Astrocyte (in vitro differentiated cells and primary cell): ENCODE measurements at places on chromosomes 16 and 17.

- DNase-seq, result no peak
Observed at GRCh38 chr16:9027070-9027799, 63.5 kb upstream of the USP7 start.

GRCh38 chr17:16199093-16199492 lies 16.2 kb downstream of the NCOR1 start:
- no peak for DNase-seq

DNA sequence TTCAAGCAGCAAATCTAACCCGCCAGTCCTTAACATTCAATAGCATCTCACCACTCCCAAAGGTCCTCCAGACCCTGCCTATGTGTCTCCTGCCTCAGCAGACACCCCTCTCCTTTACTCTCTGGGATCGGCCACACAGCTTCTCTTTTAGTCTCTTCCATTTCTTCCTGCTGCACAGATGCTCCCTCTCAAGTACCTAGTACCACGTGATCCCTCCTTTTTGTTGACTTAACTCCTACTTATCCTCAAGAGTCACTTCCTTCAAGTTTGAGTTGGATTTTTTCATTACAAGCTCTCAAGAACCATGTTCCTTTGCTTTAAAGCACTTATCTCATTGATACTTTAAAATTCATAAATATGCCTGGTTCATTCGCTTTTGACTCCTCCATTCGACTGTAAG lies 24.9 kb downstream of the AMFR start:
- DNase-seq, result peak; percentile 32

- DNase-seq, result no peak
Observed at GRCh38 chr16:66164581-66165247, 201.8 kb upstream of the CDH5 start.

DNA sequence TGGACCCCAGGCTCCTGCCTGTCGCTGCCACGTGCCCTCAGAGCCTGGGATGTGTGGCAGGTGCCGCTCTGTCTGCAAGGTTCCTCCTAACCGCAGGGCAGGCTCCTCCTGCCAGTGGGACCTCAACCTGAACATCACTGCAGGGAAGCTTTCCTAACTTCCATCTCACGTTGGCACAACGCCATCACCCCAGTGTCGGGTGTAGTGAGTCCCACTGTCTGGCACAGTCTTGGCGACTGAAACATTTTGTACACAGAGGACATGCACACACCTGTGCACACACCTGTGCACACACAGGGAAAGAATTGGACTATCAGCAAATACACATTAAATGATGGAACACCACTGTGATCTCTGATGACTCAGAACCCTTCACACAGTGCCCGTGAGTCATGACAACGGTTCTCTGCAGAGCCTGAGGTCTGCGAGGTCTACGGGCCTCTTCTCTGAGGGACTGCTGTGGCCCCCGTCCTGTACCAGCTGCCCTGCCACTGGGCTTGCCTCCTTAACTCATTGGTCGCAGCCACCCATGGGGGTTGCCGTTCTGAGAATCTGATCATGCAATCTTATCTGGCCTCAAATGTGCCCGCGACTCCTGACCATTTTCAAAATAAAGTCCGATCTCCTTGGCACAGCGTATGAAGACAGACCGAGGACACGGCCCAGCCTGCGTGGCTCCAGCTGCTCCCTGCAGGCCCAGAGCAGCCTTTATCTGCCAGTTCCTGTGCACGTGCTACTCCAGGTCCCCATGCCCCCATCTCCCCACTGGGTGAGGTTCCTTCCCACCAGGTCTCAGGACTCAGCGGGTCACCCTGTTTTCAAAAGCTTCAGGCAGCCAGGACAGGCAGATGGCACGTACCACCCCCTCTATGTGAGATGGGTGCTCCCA lies 7.6 kb downstream of the CCDC57 start:
- peak; percentile 72 for DNase-seq

DNA sequence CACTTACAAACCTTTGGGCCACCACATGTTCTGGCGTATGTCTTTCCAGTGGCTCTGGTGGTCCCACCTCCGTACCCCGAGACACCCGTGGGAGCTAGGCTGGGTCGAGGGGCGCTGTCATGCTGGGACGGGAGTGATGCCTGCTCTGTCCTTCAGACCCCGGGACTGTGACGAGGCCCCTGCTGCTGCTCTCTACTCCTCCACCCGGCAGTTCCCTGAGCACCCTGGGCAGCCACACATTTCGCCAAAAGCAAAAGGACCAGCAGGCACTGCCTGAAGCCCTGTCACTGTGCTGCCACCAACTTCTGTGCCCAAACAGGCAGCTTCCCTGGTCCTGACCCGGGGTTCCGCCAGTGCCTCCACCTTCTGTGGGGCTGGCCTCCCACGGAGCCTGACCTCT lies 15.5 kb downstream of the DOC2B start:
- no peak for DNase-seq

DNA sequence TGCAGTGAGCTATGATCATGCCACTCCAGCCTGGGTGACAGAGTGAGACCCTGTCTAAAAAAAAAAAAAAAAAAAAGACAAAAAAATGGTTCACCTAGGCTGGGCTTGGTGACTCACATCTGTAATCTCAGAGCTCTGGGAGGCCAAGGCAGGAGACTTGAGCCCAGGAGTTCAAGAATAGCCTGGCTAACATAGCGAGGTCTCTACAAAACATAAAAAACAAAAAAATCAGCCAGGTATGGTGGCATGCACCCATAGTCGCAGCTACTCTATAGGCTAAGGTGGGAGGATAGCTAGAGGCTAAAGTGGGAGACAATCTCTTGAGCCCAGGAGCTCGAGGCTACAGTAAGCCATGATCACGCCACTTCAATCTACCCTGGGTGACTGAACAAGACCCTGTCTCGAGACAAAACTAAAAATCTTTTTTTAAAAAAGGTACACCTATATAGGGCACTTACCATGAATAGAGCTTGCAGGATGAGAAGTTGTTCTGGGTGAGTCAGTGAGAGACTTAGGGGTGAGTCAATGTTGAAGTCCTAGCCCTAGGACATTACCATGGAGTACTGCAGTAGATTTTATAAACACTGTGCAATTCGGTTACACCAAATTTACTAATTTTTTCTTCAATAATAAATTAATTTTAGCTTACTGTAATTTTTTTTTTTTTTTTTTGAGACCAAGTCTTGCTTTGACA lies 19.0 kb downstream of the USP32 start:
- DNase-seq, result peak; percentile 80

DNA sequence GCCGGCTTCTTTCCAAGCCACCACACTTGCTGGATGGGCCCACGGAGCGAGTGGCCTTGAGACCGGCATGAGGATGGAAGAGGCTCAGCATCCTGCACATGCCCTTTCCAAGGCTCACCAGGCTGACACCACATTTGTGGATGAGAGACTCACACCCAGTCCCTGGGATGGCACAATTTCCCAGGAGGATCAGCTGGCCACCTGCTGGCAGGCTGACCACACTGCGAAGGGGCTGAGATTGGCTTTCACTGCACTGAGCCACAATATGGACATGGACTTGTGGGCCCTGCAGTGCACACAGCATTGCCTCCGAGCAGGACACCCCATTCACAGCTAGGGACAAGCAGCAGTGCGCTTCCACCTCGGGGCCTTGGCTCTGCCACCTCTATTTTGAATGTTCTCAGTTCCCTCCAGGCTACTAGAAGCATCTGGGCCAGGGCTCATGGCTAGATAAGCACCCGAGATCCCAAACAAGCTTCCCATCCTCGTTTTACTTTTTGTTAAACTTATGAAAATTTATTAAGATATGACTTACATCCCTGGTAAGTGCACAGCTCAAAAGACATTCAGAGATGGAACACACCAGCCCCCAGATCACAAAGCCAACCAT lies 25.3 kb upstream of the KSR1 start:
- no peak for DNase-seq

DNA sequence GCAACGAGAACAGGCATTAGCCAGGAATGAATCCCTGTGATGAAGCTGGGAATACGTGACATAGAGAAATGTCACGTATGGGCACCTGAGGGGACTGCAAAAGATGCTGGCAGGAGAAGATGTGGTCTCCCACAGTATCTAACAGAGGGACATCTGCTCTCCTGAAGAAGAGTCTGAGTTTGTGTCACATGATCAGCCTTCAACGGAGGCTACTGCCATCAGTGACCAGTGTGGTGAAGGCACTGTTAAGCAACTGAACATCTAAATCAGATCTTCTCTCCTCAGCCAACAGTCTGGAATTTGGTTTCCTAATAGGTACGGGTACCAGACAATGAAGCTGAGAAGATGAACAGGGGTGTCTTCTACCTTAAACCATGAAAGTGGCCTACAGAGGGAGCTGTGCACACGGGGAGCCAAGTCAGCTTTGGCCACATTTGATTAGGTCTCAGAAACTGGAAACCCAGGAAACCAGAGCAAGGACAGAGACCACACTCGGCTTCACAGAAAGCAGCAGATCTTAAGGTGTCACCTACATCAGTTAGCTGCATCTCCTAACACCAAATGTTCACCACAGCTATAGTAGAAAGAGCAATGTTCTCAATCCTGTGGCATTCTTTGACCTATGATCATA lies 41.8 kb downstream of the BRD7 start:
- DNase-seq, result no peak

- DNase-seq, result no peak
Observed at GRCh38 chr17:1398931-1399678, 917 bp downstream of the YWHAE start.

DNA sequence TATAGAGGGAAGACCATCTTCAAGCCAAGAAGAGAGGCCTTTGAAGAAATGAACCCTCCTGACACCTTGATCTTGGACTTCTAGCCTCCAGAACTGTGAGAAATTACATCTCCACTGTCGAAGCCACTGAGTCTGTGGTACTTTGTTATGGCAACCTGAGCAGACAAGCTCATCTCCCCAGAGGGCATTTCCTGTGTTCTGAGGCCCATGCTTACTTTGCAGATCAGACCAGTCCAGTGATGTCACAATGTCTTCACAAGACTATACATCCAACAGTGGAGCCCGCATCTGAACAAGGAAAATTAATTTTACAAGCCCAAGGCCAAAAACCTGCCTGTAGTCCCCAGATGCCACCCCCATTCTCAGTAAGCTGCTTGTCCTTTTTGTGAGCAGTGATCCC lies 14.8 kb upstream of the C17orf113 start:
- DNase-seq, result no peak

DNA sequence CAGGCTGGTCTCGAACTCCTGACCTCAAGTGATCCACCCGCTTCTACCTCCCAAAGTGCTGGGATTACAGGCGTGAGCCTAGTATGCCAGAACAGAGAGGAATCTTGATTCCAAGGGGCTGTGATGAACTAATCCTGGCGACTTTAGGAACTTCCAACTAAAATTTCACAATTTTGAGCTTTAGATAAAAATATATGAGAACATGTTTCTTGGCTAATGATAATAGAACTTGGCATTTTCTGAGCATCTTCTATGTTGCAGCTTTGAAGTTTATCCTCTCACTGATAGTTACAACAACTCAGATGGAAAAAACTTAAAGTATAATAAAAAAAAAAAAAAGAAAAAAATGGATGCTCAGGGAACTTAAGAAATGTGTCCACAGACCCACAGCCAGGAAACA lies 69.8 kb upstream of the WSCD1 start:
- no peak for DNase-seq

DNA sequence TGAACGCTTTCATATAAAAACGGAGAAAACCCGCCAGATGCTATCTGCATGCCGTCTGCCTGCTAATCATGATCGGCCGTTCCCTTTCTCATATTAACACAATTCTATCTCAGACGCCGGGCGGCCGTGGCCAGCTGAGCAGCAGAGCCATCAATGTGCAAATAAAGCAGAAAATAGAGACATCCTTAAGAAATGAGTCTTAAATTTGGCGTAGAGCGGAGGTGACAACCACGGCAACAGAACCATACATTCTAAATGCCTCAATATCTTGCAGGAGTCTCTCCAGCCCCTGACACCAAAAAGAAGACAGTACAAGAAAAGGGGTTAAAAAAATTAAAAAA lies 2.7 kb upstream of the IRX5 start:
- no peak for DNase-seq

DNA sequence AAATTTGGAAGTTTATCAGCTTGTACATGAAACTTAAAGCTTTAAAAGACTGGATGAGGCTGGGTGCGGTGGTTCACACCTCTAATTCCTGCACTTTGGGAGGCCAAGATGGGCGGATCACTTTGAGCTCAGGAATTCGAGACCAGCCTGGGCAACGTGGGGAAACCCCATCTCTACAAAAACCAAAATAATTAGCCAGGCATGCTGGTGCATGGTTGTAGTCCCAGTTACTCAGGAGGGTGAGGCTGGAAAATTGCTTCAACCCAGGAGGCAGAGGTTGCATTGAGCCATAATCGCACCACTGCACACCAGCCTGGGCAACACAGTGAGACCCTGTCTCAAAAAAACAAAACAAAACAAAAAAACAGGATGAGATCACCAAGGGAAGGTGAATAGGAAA lies 209.5 kb downstream of the AATF start:
- DNase-seq, result no peak
